ENCODE measurements at places on chromosomes 11 and 22.

- DNase-seq, result no peak
Observed at GRCh38 chr11:64778223-64778472, 194 bp downstream of the SF1 start.

DNA sequence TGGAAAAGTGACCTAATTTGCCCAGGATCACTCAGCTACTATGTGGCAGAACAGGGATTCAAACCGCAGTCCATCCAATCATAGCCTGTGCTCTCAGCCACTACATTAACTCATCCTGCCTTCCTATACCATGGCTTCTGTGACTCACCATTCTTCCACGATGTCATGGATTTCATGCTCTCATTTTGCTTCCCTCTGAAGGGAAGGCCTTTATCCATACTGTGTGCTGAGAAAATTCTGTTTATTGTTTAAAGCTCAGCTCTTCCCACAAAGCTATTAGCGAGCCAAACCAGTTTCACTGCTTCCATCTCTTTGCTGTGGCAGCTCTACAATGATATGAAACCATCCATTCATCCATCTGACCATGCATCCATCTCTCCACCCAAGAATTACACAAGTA, 289.9 kb downstream of the TENM4 start:
- DNase-seq, result no peak

- DNase-seq, result no peak
Observed at GRCh38 chr11:17572359-17572690, 25.3 kb downstream of the OTOG start.

DNA sequence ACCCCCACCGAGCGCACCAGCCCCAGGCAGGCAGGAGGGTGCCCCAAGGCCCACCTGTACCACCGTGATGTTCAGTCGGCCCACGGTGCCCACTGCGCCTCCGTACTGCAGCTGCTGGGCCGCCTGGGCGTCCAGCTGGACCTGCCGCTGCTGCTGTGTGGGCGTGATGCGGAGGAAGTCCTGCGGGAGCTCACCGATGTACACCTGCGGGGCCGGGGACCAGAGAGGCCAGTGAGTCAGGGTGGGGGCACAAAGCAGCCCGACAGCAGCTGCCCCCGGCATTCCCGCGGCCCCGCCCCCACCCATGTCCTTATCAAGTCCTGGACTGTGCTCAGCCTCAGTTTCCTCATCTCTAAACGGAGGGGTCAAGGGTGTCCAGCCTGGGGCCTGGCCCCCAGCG, 13.8 kb downstream of the TOLLIP start:
- DNase-seq, result no peak

GRCh38 chr22:35921777-35922176, 106.8 kb downstream of the RBFOX2 start:
- peak; percentile 5 for DNase-seq

DNA sequence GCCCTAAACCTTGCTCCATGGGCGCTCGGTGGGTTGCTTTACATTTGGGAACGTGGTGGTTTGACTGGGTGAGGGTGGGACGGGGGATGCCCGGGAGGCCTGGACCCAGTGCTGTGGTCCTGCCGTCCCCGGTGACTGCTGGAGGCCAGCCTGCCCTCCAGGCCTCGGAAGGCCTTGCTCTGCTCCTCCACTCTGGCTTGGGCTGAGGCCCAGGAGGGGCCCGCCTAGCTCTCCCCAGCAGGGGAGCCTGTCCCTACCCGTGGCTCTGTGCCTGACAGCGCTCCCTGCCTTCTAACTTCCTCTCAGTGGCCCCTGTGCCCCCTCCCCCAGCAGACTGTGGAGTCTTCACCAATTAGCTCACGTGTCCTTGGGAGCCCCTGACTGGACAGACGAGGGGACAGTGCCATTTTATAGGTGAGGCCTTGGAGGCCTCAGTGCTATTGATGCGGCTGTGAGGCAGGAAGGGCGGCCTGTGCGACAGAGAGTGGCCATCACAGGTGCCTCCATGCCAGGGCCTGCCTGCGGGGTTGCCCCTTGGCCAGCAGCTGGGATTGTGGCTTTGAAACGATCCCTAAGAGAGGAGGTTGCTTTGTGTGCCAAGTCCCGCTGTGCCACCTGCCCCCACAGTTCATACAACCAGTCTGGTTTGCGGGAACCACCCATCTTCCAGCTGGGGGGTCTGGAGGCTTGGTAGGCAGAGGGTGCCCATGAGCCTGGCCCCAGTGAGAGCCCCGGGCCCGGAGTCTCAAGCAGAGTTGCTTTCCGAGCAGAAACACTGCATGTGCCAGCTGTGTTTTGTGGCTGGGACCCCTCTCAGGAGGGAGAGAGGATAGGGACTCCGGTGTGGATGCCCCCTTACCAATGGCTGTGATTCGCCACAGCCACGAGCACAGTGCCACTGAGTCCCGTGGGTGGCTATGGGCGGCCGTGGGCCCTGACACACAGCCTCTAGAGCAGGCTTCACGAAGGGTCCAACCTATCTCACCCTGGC, 17.7 kb downstream of the TPCN2 start:
- no peak for DNase-seq

DNA sequence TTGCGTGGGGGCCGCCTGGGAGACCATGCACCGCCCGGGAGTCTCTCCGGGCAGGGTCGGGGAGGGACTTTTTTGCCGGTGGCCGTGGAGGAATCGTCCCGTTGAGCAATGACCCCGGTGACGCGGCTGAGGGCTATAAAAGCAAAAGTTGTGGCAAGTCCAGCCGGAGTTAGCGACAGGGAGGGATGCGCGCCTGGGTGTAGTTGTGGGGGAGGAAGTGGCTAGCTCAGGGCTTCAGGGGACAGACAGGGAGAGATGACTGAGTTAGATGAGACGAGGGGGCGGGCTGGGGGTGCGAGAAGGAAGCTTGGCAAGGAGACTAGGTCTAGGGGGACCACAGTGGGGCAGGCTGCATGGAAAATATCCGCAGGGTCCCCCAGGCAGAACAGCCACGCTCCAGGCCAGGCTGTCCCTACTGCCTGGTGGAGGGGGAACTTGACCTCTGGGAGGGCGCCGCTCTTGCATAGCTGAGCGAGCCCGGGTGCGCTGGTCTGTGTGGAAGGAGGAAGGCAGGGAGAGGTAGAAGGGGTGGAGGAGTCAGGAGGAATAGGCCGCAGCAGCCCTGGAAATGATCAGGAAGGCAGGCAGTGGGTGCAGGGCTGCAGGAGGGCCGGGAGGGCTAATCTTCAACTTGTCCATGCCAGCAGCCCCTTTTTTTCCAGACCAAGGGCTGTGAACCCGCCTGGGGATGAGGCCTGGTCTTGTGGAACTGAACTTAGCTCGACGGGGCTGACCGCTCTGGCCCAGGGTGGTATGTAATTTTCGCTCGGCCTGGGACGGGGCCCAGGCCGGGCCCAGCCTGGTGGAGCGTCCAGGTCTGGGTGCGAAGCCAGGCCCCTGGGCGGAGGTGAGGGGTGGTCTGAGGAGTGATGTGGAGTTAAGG, at the start of gene NEAT1:
TSS of gene NEAT1 (plus strand) at position 166 of the 883 bp plus-strand sequence.
- DNase-seq, result peak; percentile 93

- DNase-seq, result no peak
Observed at GRCh38 chr11:11533751-11534150, 88.1 kb downstream of the GALNT18 start.

Measured in stimulated activated CD8-positive, alpha-beta memory T cell treated with anti-CD3 and anti-CD28 coated beads, Interleukin-15, amount 100 ng/mL, for 1 hour (primary cell).